ENCODE measurements at places on chromosomes 2 and 18. TPM values are rescaled to one million over a fixed set of nuclear protein-coding genes. Genes with fewer than 3 reads are reported as not detected.

DNA sequence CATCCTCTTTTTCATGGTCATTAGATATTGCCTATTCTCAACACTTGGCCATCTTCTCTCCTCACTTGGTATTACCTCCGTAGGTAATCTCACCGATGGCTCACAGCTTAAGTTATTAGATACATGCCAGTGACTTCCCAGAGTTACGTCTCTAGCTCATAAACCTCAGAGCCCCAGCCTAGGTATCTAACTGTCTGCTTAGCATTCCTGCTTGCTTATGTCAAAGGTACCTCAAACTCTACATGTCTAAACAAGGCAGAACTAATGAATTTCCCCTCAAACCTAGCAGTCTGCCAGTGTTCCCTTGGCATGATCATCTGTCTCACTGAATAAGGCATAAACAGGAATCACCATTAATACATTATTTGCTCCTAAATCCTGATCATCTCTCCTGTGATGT lies 27.7 kb upstream of the ZNF638 start:
- DNase-seq, result no peak

DNA sequence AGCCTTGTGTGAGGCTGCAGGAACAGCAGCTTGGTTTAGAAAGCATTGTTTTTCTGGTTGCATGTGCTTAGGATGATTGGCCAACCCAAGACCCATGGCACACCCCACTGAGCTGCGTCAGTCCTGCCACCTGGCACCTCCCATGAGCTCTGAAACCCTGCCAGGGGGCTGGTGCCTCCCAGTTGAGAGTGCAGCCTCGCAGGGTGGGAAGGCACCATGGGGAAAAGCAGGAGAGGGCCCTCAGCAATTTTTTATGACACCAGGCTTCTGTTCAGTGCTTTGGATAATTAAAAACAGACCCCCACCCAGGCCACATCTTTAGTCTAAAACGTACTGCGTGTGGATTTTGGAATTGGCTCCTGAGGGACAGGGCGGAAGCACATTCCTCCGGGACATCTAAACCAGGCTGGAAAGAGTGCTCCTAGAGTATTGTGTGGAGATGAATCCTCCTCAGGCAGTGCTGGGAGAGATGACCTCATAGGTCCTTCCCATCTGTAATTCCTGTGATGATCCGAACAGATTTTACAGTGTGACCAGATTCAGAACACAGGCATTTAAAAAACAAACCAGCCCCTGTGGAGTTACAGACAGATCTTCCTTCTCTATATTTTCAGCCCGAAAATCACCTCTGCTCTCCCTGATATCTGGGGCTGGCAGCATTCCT lies 438.3 kb downstream of the ZNF521 start:
- no peak for DNase-seq

DNA sequence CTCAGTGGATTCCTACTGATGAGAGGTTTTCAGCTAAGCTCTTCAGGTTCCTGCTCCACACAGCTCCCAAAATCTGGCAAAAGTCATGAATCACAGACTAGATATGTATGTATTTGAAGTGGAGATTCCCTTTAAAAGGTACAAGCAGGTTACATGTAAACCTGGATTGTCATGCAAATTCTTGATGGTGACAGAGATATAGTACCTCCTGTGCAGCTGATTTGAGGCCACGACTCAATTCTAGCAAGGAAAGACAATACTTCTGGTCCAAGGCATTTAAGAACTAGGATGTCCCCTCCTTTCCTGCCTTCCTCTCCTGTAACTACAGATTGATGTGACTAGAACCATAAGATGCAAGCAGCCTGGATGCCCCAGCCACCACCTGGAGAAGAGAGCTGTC lies 55.0 kb downstream of the GORASP2 start:
- DNase-seq, result no peak

DNA sequence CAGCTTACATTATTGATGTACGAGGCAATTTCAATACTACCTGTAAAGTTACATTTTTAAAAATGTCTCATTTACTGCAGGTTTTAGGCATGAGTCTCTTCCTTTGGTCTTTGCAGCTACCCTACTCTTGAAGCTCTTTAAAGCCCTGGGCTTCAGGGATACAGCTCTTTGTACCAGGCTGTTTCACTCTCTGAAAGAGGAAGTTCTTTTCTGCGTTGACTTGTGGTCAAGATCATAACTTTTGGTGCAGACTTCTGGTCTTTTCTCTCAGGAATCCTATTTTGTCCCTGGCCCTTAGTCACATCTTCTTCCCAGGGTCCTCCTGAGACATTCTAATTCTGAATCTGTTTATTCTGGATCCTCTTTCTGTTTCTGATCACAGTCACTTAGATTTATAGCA lies 16.6 kb upstream of the HRH4 start:
- DNase-seq, result no peak

DNA sequence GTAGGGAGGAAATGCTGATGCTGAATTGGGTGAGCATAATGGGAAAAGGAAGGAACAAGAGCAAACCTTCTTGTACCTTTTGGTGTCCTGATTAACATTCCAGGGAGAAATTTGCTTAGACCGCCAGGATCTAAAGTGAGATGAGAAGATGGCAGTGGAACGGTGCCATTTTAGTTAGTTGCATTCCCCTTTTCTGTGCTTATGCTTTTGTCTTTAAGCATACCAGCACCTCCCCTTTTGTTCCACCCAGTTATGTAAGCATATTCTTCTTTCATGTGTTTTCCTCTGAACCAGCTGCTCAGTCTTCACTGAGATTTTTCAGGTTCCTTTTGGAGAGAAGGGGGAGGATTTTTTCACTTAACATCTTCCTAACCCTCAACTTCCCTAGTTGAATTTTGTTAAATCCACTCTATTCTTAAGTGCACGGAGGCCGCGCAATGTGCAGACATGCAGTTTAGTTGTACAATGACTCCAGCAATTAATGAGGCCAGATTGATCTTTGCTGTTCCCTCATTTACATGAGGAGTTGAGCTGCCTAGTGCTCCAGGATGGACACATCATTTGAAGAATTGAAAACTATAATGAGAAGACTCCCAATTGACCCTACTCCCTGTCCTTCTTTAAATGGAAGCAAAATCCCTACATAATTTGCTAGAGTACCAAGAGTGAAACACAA lies 73.9 kb downstream of the MAP4K4 start:
- DNase-seq, result no peak

The ACMSD gene
- total RNA-seq, result not detected

Data from SK-MEL-5 (cell line).